ENCODE measurements at places on chromosomes 16 and 17.
A peak's percentile ranks its signal among the peaks of the same experiment; 100 is the strongest.

GRCh38 chr16:52547004-52547833 lies at the start of gene TOX3:
Gene TOX3, minus strand, starts transcription at chr16:52547143. Its CDS starts 420 bp downstream, at chr16:52546723.
- no peak for DNase-seq

DNA sequence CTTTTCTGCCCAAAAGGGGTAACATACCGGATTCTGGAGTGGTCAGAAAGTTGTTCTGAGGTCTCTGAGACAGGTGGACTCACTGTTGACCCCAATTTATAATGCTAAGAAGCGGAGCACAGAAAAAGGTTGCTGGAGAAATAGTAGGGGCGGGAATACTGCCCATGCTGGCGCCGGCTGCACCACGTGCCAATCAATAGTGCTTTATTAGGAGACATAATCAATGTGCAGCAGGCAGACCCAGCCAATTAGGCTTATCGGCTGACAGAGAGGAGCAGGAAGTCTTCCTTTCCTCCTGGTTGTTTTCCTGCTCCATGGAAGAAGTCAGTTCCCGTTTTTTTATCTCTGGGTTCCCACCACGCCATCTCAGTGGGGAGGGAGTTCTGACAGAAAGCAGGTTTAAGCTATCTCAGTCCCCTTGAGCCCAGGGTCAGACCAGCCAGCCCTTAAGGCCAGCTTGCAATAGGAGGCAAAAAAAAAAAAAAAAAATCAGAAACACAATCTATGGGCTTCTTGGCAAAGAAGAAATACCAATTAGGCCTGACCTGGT lies 68.2 kb upstream of the IRX6 start:
- DNase-seq = no peak

- DNase-seq = peak; percentile 85
Observed at GRCh38 chr16:58336332-58337089, 41.7 kb upstream of the PRSS54 start.

DNA sequence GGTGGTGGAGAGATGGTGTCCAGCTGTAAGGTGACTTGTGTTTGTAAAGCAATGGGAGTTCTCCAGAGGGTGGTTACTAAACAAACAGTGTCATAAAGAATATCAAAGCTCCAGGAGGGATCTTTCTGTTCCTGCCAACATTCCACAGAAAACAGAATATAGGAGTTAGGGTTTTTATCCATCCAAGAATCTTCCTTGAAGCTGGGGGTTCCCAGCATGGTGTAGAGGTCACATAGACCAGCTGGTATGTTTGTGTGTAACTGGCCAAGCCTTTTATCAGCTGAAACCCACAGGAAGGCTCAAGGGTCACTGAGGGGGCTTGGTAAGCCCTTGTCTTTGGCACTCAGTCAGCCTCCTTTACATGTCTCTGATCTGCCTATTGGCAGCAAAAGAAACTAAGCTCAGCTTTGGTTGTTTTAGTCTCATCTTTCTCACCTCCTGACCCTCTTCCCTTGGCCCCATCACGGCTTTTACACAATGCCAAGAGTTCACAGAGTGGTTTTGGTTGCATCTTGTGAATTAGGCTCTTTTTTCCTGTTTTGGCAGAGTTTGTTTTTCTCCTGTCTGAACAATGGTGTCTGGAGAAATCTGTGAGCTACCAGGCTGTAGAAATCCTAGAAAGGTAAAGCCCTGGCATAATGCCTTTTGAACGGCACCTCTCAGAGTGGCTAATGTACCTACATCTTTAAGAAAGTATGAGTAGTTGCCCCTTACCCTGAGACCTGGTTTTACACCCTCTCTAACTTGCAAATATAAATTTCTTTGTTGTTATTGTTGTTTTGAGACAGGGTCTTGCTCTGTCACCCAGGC lies 4.6 kb downstream of the CNTD1 start:
- DNase-seq = no peak

DNA sequence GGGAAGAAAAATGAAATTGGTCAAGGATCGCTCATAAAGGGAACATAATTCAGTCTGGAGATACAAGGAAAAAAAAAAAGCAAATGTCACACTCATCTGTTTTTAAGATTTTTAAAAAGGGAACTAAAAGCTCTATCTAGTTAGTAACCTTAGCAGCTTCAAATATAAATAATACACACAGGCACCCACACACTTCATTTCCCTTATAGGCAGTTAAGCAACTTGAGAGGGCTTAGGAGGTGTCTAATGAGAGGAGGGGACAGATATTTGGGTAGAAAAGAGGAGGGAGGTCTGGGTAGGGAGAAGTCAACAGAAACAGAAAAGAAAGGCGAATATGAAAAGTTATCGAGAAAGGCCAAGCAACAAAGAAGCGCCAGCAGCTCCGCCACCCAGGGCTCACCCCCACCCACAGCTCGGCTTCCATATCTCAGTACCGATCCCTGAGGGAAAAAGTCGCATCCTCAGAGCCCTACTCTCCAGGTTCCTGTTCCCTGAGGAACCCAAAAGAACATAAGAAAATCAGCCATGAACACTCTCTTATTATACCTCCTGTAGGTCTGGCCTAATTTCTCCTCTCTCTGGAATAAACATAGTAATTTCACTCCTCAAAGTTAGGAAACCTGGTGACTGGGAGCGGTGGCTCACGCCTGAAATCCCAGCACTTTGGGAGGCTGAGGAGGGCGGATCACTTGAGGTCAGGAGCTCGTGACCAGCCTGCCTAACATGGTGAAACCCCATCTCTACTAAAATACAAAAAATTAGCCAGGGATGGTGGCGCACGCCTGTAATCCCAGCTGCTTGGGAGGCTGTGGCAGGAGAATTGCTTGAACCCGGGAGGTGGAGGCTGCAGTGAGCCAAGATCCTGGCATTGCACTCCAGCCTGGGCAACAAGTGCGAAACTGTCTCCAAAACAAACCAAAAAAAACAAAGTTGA lies 69.6 kb upstream of the RCVRN start:
- DNase-seq = no peak

DNA sequence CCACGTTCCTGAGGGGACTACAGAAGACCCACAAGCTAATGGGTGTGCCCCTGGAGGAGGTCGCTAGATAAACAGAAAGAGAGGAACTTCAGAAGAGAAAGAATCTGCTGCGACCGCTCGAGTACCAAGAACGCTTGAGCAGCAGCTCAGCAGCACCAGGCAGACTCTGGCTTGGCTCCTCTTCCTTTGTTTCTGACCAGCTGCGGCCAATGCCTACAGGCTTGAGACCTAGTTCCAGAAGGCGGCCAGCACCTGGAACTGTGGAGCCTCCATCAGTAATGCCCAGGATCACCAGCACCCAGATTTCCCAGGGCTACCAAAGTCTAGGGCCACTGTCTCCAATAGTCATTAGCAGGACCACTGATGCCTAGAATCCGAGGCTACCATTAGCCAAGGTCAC lies 26.0 kb upstream of the GOSR2 start:
- DNase-seq = no peak

DNA sequence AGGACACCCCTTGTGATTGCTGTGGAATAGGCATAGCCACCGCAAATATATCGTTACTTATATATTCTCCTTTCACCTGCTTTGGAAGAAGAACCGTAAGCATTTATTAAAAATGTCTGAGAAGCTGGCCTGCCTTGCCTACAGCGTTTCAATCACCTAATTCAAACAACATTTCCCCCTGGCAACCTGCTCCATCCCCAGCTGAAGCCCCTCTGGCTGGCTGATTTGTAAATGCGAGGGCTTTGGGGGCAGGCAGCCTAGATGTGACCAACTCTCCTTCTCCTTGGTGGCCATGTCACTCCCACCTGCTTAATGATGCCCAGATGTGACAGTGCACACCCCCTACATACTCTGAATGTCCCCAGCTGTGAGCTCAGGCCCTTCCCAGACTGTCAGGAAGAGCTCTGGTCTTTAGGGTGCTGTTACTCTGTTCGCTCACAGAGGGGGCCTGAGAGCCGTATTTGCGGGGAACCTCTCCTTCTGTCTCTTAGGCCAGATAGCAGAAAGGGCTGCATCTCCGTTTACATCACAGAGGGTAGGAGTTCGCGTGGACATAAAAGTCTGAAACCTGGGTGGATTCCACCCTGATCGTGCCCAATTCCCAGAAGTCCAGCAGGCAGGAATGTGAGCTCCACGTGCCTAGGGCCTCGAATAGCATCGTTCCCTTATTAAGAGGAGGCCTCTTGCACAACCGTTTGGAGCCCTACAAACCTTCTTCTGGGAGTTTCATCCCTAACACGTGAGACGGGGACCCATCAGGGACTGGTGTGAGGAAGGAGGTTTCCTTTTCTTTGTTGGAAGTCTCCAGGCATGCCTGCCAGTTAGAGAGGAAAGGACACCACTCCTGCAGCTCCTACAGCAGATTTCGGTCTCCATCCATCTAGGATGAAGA lies 2.4 kb upstream of the SDK2 start:
- no peak for DNase-seq

DNA sequence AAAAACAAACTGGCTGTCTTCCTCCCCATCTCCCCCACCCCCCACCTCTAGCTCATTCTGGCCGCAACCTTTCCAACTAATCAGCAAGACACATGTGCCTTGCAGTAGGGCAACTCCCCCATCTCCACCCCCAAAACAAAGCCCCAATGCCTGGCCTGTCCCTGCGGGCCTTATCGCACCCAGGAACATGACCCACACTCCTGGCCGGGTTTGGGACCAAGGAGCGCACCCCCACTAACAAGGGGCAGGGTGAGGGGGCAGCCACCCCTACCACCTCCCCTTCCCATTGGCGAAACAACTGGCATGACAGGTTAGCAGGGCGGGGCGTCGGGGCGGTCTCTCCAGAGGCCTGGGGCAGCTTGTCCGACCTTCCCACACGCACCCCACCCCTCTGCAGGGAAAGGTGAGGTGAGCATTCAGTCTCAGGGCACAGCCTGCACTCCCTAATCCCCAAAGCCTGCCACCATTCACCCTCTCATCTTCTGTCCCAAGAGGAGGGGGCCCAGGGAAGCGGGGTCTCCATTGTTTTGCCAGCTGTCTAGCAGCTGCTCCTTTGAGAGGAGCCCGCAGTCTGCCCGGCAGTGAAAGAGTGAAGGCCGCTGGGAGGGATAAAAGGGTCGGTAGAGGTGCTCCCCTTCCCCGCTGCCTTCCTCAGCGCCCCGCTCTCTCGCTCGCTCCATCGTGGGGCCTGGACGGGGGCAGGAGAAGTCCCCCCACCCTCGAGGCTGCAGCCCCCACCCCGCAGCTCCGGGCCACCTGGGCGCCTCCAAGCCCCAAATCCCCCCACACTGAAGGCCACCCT lies 765 bp downstream of the MYO18A start:
- no peak for DNase-seq

GRCh38 chr16:55021595-55022475 lies 91.2 kb downstream of the IRX5 start:
- DNase-seq = no peak

GRCh38 chr17:58306131-58306951 lies 22.3 kb downstream of the TSPOAP1 start:
- DNase-seq = no peak

GRCh38 chr17:78716814-78717393 lies 65.2 kb downstream of the CYTH1 start:
- peak; percentile 30 for DNase-seq

DNA sequence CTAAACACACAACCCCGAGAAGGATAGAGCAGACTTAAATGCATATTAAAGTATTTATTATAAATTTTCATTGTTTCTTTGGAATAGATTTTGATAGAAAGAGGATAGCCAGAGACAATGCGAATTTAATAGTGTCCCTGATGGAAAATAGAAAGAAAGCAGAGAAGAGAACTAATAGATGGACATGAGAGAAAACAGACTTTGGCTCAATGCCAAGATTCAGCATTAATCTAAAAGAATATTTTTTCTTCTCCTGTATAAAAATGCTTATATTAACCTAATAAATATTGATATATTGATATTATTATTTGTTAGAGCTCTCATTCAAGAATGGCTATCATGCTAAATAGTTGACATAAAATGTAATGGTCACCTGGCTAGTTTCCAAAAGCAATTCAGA lies 173.4 kb downstream of the KIF2B start:
- DNase-seq = no peak

DNA sequence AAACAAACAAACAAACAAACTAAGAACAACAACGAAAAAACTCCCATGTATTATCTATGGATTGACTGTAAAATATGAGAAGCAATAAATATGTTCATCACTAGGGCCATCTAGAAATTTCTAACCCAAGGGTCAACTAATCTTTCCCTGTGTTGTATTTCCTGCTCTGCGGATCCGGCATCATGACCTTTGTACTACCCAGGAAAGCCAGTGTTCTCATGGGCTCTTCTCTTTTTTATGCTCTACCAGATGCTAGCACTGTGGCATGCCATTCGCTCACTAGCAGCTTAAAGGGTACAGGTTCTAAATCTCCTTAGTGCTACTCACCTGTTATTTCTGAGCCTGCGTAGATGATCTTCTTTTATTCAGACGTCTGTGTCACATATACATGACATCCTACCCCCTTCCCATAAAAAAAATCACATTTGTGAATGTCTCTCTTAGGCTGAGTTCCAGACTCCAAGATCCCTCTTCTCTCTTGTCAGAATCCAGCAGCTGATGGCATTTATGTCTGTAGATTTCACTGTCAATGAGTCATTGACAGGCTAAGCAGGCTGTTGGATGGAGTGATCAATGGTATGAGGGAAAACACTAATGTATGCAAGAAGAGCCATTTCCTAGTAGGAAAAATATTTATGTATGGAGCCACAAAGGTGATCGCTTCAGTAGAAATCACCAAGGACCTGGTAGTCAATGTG lies 100.0 kb downstream of the WWOX start:
- no peak for DNase-seq

GRCh38 chr17:18320301-18320700 lies 5.2 kb downstream of the SMCR8 start:
- no peak for DNase-seq

DNA sequence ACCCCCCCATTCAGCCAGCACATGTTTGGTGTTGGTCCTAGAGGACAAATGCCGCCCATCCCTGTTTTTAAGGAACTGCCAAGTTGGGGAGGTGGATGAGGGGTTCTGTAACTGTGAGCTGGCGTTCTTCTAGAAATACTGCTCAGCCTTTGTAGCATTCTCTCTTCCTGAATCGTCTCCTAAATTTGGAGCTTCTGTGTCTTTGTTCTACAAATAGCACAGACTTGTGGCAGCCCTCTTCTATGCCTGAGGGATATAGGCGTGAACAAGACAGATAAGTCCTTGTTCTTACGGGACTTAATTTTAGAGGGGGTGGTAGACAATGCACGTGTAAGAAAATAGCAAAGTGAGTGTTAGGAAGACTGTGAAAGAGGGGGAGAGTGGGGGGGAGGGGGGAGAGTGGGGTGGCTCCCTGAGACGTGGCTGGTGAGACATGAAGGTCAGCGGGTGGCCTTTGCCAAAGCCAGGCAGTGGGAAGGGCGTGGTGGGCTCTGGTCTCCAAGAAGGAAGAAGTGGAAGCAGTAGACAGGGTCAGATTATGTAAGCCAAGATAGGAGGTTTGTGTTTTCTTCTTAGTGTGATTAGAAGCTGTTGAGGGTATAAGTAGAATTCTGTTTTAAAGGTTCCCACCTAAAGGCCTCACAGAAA lies 9.9 kb downstream of the MFSD11 start:
- DNase-seq = no peak
